ENCODE measurements at places on chromosomes 11 and 22.

- DNase-seq = no peak
Measured at GRCh38 chr11:118117790-118118601, 31.2 kb upstream of the SMIM35 start.

DNA sequence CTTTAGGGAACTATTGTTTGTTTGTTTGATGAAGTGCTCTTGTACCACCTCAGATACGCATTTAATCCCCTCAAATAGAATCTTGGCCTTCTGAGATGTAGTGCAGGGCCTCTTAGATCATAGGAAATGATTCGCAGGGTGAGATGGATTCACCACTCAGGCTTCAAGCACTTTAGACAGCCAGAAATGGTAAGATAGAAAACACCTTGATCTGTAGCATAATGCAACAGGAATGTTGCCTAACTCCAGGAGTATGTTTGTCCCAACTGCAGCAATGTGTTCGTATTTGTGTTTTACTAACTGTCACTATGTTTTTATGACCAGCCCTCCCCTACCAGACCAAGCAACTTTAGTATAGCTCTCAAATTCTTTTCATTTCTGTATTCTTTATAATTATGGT is 761.2 kb downstream of the NELL1 start:
- no peak for DNase-seq

GRCh38 chr22:47620391-47620790 is 857.9 kb downstream of the TBC1D22A start:
- no peak for DNase-seq

- DNase-seq = no peak
Measured at GRCh38 chr11:77086521-77087472, 15.8 kb upstream of the OMP start.

- no peak for DNase-seq
Measured at GRCh38 chr11:30594646-30595411, 8.7 kb upstream of the MPPED2 start.

DNA sequence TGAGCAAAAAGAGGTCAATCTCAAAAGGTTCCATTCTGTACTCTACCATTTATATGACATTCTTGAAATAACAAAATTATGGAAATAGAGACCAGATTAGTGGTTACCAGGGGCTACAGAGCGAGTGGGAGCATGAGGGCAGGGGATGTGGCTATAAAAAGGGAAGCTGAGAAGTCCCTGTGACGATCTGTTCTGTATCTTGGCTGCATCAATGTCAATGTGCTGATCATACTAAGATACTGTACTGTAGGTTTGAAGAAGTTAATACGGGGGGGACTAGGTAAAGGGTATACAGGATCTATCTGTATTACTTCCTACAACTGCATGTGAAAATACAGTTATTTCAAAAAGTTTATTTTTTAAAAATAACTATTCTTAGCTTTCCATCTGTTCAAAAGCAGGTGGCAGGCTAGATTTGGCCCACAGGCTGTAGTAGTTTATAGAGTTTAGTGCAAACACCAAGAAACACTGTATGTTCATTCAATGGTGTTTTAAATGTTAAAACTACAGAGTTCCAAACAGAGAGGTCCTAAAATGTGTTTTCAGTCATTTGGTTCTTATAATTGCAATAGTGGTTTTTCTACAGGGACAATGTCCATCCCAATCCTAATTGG is 78.2 kb downstream of the SMCO4 start:
- DNase-seq = no peak

- DNase-seq = peak; percentile 15
Measured at GRCh38 chr11:108597736-108598355, 4.3 kb upstream of the EXPH5 start.

GRCh38 chr11:47911149-47911548 is 63.0 kb upstream of the NUP160 start:
- no peak for DNase-seq

- DNase-seq = no peak
Measured at GRCh38 chr22:35887296-35887875, 141.2 kb downstream of the RBFOX2 start.

- DNase-seq = no peak
Measured at GRCh38 chr11:14018441-14018840, 55.9 kb downstream of the SPON1 start.

DNA sequence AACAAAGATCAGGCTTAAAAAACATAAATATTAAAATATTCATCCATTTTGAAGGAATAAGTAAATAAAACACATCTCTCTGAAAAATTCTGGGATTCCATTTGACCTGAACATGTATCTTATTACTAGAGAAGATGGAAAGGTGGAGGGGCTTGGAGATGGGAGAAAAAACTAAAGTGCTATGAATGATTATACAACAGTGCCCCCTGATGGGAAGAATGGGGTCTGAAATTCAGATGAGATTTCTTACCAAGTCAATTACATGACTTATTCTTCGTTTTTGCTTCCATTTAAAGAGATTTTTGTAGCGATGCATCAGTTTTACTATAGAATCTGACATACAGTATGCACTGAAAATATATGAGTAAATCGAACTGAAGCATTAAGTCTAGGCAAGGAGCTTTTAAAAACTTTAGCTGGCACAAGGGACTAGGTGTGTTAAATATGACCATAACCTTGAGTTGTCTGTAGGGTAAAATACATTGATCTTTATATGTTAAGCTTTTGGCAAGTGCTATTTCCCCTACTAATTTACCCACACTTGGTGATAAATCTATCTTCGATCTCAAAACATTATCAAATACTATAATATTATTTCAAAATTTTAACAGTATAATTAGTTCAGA is 718.8 kb downstream of the CNTN5 start:
- DNase-seq = peak; percentile 30

DNA sequence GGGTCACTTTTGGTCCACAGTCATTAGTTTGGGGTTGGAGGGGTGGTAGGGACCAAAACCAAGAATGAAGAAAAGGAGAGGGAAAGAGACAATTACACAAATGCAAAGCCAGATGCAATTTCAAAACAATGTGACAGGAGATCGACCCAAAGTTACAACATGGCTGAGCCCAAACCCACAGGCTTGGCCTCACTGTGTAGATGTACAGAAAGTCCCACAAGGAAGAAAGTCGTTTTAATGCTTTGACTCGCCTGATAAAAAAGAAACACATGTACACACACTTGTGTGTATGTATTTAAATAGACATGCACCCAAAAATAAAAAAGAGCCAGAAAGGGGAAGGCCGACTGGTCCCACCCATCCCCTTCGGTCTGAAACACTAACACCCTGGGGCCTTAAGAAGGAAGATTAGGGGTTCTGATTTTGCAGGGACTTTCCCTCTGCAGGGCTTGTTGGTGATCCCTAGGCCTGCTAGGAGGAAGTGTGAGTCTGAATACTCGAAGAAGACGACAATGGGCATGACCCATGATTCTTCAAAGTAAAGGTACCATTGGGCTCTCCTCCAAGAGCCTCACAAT is 104.1 kb downstream of the ETS1 start:
- no peak for DNase-seq

GRCh38 chr11:107669191-107669740 is 42.6 kb downstream of the SLN start:
- DNase-seq = no peak

DNA sequence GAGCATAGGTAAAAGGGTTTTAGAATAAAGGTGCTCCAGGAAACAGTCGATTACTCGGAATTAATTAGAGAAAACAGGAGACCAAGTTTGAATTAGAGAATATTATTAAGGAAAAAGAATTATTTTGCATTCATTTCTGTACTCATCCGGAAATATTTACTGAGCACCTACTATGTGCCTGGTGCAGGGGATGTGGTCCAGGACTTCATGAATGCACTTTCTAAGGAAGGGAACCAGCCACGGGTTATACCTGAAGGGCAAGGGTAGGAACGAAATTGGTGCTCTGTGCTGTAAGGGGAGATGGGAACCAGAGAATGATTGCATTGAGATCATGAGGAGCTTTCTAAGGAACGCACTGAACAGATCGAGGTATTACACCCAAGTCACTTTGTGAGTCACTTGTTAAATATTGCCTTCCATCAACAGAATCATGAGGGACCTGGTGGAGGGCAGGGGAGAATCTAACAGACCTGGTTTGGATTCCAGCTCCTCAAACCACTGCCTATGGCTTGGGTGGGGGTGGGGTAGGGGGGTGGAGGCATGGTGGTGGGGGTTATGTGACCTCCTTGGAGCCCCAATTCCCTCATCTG is 40.9 kb downstream of the C11orf96 start:
- no peak for DNase-seq

DNA sequence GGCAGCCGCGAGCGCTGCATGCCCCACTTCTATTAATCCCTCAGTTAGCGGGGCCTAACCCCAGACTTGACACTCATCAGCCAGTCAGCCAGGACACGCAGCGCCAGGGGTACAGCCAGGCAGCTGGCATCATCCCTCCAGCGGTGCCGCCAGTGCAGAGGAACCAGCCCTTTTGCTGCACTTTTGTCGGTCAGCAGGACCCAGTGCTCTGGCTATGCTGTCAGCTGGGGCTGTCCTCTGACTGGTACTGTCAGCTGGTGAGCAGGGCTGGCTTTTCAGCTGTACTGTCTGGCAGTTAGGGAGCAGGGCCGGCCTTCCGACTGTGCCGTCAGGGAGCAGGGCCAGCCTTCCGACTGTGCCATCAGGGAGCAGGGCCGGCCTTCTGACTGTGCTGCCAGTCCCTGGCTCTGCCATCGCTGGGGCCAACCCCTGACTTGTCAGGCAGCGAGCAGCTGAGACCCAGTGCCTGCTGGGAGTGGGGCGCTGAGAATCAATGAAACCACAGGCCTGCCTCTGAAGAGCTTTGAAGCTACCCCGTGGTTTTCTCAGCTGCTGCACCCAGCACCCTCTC is 115.4 kb downstream of the KIAA1671 start:
- no peak for DNase-seq

GRCh38 chr11:3838504-3838903 is 2.3 kb downstream of the RHOG start:
- no peak for DNase-seq

DNA sequence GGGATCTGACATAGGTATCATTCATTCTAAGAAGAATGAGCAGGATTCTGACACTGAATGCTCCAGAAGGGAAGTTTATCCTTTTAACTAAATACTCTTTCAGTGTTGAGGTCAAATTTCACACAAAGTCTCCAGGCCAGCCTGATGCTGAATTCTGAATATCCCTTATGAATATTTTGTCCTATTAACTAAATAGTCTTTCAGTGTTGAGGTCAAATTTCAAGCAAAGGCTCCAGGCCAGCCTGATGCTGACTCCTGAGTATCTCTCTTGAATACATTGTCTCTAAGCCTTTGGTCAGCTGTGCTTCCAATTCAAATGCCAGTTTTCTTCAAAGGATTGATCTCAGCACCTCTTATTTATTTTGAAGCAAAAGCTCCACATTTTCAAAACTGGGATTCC is 676.8 kb downstream of the NTM start:
- no peak for DNase-seq

- DNase-seq = peak; percentile 67
Measured at GRCh38 chr11:9858822-9859221, 194.9 kb downstream of the SWAP70 start.

DNA sequence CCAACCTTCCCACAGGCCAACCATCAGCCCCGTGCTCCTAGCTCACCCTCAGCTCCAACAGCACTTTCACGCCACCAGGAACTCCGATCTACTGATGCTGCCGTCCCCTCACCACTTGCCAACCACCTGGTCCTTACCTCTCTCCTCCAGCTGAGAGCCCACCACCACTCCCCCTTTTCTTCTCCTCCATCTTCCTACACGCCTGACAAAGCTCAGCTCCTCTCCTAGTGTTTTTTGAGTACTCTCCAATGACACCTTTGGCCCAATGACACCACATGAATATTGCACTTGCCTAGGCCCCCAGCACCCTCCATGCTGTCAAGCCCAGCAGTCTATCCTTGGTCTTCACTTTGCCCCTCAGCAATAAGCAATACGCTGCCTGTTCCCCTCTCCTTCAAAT is 30.7 kb downstream of the HIRA start:
- DNase-seq = no peak

- DNase-seq = no peak
Measured at GRCh38 chr11:7604331-7604955, 68.9 kb downstream of the CYB5R2 start.

DNA sequence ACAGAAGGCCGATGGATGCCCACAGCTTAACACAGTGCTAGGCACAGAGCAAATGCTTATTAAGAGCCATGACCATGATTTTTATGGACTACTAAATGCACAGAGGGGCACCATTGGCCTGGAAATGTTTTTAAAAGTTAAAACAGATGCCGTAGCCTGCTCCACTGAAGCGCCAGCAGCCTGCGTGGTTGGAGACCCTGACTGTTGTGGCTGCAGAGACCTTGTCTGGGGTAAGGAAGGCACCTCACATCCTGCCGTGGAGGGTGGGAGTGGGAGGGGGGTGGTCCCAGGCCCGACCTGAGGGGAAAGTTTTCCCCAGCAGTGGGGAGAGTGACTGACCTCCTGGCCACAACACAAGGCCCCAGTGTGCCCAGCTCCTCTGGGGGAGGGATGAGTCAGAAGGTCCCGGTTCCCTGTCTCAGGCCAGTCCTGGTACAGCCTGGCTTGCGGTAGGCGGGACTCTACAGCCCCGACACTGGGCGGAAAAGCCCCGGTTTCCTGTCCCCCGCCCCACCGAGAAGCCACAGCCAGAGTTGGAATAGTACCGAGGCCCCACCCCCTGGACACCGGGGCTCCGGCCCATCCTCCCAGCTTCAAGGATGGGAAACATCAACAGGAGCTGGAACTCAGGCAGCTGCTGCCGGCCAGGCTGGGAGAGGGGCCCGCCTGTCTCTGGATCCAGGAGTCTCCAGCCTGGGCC is 7.0 kb downstream of the CHST1 start:
- DNase-seq = peak; percentile 59

- no peak for DNase-seq
Measured at GRCh38 chr11:128575961-128576350, 11.4 kb downstream of the ETS1 start.

DNA sequence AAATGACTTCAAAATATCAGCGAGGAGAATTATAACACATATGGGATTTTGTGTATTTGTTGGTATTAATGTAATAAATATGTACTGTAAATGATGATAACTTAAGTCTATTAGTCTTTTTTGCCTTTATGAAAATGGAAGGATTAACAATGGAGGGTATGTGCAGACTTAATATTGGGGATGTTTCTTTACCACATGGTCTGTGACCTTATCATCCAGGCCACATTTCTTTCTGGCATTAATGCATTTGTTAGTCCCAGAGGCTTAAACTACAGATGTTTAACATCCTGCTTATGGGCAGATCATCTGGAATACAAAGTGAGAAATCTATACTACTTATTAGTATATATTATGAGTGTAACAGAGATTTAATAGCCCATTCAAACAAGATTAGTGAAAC is 64.6 kb downstream of the SOX6 start:
- DNase-seq = no peak

- DNase-seq = no peak
Measured at GRCh38 chr11:60874421-60875365, 7.4 kb downstream of the ZP1 start.

GRCh38 chr11:92504004-92504403 is 279.4 kb downstream of the FAT3 start:
- no peak for DNase-seq

DNA sequence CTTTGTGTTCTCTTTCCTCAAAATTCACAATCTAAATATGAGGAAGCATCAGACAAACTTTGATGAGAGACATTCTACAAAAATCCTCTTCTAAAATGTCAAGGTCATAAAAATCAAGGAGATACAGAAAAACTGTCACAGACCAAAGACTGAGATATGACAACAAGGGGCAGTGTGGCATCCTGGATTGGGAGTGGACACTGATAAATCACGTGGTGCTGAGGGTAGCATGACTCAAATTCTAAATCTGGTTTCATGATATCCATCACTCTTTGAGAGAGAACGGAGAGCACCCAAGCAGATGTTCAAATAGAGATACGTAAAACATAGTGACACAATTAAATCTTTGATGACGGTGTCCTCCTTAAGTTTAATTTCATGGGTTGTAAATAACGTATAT is 13.0 kb upstream of the CARD18 start:
- DNase-seq = no peak

Data from fibroblast of skin of right quadriceps (primary cell).